ENCODE measurements at places on chromosomes 3 and 15.

DNA sequence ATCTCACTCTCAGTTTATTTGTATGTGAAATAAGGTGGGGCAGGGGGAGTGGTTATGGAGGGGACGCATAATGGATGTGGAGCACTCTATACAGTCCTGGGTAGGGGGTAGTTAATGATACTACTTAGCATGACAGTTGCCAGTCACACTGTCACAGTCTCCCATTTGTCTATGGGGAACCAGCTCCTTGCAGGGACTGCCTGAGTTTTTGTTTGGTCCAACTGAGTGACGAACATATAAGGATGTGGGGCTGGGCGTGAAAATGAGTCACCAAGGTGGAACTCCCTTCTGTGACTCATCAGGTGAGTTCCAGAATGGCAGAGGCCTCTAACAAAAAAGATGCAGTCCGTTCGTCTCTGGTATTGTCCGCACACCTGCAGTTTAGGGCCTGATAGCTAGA is 235.3 kb upstream of the ST8SIA2 start:
- DNase-seq = no peak

DNA sequence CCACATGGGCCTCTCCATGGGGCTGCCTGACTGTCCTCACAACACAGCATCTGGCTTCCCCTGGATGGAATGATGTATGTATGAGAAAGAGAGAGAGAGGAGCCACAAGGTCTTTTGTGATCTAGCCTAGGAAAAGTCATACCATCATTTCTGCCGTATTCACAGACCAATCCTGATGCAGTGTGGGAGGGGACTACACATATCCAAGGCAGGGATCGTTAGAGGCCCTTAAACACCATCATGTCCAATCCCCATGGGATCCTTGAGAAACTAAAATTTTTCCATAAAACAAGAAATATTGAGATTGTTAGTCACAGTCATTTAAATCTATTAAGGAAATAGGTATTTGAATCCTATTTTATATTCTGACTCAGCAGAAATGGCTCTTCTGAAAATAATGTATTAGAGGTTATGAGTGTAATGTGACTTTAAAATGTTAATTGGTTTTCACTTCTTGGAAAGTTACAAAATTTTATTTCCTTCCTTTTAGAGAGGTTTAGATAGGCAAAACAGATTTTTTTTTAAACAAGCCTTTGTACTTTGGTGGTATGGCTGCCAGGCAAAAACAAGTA is 65.1 kb upstream of the TSC22D2 start:
- no peak for DNase-seq

DNA sequence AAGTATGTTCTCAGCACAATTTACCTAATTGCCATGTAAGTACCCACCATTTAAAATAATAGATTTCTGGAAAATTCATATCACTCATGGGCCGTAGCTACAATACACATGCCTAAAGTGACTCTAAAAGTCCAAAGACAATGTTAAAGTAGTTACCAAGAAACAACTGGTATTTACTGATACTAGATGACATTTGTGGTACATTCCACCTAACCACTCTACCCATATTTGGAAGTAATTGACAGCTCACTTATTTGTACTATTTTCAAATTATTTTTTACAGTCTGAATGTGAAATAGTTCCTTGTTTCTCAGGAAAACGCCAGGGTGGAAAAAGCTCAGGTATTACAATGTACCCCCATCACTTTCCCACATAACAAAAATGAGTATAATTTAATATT is 573.0 kb downstream of the MECOM start:
- no peak for DNase-seq

DNA sequence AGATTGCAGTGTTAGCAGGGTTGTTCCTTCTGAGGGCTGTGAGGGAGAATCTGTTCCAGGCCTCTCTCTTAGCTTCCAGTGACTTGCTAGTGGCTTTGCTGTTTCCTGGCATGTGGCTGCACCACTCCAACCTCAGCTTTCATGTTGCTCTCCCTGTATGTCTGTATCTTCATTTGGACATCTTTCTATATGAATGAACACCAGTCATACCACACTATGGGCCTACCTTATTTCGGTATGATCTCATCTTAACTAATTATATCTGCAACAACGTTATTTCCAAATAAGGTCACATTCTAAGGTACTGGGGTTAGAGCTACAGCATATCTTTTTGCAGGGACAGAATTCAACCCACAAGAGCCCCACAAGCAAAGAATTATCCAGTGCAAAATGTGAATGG is 356.7 kb upstream of the UMPS start:
- DNase-seq = no peak

- DNase-seq = no peak
These were observed 33.5 kb downstream of the PRTG start for GRCh38 chr15:55709458-55709857.

- DNase-seq = no peak
These were observed 42.5 kb downstream of the CHCHD4 start for GRCh38 chr3:14082108-14082657.

DNA sequence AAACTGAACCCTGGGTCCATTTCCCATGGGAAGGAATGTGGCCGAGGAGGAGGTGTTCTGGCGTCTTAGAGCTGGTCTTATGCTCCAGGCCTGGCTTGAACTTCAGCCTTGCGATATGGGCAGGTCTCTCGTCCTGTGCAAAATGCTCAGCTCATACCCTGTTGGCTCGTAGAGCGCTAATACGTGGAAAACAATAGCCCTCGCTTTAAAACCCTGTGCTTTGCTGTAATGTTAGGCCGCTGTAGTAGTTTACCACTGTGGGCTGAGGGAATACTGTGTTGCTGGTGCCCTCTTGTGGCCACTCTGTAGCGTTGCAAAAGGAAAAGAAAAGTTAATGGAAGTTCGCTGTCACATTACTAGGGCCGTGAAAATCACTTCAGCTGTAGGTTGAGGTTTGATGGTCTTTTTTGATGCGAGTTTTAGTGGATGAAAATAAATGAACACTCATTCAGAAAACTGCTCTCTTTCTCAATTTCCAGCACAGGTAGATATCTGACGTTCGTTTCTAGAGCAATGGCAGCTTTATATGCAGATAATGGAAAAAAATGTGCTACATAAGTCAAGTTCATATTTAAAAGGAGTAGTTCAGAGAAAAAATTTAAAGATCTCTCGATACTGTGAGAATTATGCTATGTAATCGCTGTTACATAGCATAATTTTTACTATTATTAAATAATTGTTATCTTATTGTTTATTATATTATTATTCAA is 92.9 kb downstream of the MCTP2 start:
- DNase-seq = peak; percentile 7

DNA sequence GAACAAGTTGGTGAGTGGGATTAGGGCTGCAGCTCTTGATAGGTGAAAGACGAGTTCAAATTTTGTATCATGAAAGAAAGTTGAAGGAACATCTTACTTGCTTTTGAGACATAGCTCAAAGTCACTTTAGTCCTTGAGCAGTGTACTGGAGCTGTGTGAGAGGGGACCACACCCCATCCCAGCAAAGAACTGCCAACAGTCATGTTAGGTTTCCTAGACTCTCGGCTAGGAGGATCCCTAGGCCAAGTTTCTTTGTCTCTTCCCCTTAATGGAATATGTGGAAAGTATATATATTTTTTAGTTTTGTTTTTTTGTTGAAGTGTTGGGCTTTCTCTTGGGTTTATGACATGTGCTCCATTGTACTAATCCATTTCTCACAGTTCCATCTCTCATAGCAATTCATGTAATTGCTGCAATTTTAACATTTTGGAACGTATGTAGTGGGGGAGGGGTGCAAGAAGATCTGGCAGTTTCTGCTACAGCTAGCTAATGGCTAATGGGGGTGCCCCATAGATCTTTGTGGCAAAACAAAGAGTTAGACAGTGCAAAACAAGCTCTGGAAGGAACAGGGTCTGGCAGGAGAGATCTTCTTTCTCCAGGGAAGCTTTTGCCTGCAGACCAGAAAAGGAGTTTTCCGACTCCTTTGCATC is 25.1 kb downstream of the TLNRD1 start:
- no peak for DNase-seq

All from HS-27A (cell line).